Thymus (tissue), 14 donors: ENCODE measurements at places on chromosomes 12 and 14. TPM values are rescaled to one million over a fixed set of nuclear protein-coding genes. Genes with fewer than 3 reads are reported as not detected.
A peak's percentile ranks its signal among the peaks of the same experiment; 100 is the strongest.

- H3K4me3 ChIP-seq, result no peak overlapping the region
- DNase-seq, result no peak
- peak overlapping the region; percentile 31 for H3K27ac ChIP-seq
- peaks cover 2% of the 10 kb centered on the region for H3K4me1 ChIP-seq
- no peaks in the 10 kb centered on the region for H3K27me3 ChIP-seq
Measured at GRCh38 chr14:95507174-95507573, 9.3 kb downstream of the SYNE3 start.

GRCh38 chr14:35963209-35963608 lies 137.1 kb downstream of the BRMS1L start:
- no peak for DNase-seq
- H3K27me3 ChIP-seq, result no peaks in the 10 kb centered on the region
- H3K4me1 ChIP-seq, result no peaks in the 10 kb centered on the region
- H3K36me3 ChIP-seq, result no peaks in the 10 kb centered on the region

DNA sequence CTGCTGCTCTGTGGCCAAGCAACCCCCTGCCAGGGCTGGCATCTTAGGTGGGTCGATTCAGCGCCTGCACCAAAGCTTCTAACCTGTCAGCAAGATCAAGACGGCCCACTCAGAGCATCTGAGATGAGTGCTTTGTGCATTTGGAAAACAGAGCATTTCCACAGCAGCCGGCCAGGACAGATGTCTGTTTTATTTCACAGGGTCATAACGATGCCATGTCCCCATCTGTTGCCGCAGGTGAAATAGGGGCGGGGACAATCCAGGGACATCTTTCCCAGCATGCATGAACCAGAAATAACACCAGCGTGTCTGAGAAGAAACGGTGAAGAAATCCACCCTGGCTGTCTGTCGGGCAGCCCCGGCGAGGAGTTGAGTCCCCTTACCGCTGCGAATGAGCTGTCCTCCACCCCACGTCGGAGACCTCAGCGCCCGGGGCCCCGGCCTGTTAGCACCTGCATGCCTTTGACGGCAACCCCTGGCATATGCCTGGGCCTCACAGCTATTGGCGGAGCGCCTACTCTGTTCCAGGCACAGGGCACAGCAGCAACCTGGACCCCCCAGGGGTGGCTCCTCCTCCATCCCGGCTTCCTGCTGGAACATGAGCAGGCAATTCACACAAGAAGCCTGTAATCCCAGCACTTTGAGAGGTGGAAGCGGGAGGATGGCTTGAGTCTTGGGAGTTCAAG lies 30.6 kb upstream of the ULK1 start:
- H3K36me3 ChIP-seq, result no peaks in the 10 kb centered on the region
- no peak overlapping the region for H3K4me3 ChIP-seq
- H3K27ac ChIP-seq, result no peak overlapping the region

- H3K27ac ChIP-seq, result peak overlapping the region; percentile 89
- H3K36me3 ChIP-seq, result no peaks in the 10 kb centered on the region
- H3K4me1 ChIP-seq, result peaks cover 26% of the 10 kb centered on the region
Measured at GRCh38 chr12:8644345-8645248, 18.0 kb downstream of the MFAP5 start.

- H3K36me3 ChIP-seq, result no peaks in the 10 kb centered on the region
- no peak overlapping the region for H3K4me3 ChIP-seq
- DNase-seq, result no peak
- H3K27me3 ChIP-seq, result no peaks in the 10 kb centered on the region
- no peaks in the 10 kb centered on the region for H3K4me1 ChIP-seq
- H3K27ac ChIP-seq, result no peak overlapping the region
Measured at GRCh38 chr12:70638639-70639360, 1.6 kb upstream of the PTPRB start.

DNA sequence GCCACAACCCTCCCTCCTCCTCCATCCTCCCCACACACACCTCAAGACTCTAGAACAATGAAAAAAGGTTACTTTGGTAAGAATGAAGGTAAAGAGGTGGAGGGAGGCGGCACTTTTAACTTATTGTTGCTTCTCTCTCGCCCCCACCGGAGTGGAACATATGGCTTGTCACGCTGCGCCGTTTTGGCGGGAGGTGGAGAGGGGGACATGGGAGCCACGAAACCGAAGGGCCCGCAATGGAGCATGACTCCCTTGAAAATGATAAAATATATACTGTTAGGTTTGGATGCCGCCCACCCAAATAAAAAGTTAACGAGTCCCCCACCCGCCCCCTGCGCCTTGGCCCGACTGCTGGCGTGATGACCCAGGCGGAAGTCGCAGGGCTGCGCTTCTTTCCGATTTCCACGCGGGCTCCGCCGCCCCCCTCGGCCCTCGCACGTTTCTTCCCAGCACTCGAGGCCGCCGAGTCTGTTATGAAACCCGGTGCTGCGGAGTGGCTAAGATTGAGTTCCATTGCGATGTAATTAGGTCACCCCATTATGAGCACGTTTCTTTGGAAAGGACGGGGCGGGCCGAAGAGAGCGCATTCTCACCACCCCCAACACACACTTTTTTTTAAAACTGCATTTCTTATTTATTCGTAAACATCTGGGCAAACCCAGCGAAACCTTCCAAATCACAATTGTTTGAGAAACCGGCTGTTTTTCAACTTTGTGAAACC lies 1.4 kb upstream of the ZFP36L1 start:
- no peaks in the 10 kb centered on the region for H3K27me3 ChIP-seq
- no peak for DNase-seq
- H3K36me3 ChIP-seq, result peaks cover 24% of the 10 kb centered on the region
- peak overlapping the region; percentile 69 for H3K4me3 ChIP-seq
- H3K4me1 ChIP-seq, result peaks cover 10% of the 10 kb centered on the region

DNA sequence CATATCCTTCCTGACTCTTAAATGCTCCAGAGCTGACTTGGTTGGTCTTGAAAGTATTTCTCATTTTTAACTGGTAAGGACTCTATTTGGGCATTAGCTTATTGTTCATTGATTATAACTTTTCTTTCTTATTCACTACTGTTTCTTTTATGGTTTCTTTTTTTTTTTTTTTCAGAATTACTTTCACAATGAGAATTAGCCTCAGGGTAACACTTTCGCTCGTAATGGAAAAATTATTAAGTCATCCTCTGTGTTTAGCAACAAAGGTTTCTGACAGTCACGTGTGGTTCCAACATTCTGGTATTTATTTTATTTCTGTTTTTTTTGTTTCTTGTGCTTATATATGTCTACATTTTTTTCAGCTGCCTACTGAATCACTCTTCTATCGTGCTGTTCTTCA lies 80.0 kb downstream of the METTL25 start:
- no peak overlapping the region for H3K27ac ChIP-seq
- H3K4me3 ChIP-seq, result no peak overlapping the region

GRCh38 chr14:64092338-64092737 lies 201.8 kb downstream of the ESR2 start:
- no peak overlapping the region for H3K27ac ChIP-seq
- no peaks in the 10 kb centered on the region for H3K27me3 ChIP-seq
- peaks cover 8% of the 10 kb centered on the region for H3K36me3 ChIP-seq
- DNase-seq, result no peak
- H3K4me3 ChIP-seq, result no peak overlapping the region

DNA sequence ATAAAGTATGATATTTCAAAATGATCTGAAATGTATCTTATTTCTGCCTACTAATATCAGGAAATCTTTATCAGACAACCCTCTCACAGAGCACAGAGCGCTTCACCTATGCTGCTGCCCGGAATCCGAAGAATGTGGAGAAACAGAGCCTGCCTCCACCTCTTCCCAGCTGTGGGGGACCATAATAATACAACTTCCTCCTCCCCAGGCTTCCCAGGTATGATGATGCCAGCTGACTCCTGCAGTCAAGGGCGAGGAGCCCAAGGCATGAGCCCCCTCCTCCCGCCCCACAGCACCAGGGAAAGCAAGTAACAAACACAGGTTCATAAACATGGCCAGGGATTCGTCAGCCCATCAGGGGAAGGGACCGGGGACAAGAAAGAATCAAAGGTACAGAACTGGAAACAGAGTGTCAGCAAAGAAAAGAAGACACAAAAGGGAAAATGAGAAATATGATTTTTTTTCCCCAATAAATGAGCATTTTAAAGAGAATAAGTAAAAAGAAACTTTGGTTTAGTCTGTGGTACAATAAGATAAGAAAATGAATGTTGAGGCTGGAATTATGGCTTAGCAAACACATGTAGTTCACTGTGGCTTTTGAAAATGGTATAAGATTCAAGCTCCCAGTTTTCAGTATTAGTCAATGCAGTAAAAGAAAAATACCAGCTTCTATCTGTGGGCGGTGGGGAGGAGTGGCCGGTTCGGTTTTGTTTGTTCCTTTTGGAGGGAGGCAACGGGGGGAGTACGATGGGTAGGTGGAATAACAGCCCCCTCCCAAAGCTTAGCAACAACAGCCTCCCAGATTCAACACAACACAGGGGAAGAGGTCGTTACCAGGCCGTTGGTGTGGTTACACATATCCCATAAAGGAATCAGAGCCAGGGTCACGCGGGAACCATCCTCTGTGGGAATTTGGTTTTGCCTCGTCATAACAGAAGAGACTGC lies 68.3 kb downstream of the SETD3 start:
- peaks cover 35% of the 10 kb centered on the region for H3K36me3 ChIP-seq
- DNase-seq, result no peak
- peaks cover 3% of the 10 kb centered on the region for H3K4me1 ChIP-seq

GRCh38 chr12:22686193-22686592 lies 61.2 kb downstream of the ETNK1 start:
- no peak overlapping the region for H3K27ac ChIP-seq
- H3K4me1 ChIP-seq, result no peaks in the 10 kb centered on the region
- DNase-seq, result no peak
- no peaks in the 10 kb centered on the region for H3K27me3 ChIP-seq

DNA sequence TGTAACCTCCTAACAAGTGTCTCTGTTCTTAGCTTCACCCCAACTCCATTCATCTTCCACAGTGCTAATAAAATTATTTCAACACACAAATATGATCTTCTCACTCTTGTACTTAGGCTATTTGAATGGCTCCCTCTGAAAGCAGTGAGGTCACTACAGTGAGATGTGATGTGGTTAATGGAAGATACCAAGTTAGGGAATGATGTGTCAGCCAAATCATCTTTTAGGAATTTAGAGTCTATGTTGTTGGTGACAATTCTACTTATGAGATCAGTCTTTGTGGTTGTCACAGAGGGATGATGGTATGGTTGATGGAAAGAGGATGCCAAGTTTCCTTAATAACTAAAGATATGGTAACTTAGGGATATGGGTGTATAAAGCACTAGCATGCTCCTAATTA lies 57.6 kb downstream of the POLR3B start:
- no peak overlapping the region for H3K27ac ChIP-seq
- no peak overlapping the region for H3K4me3 ChIP-seq
- H3K27me3 ChIP-seq, result no peaks in the 10 kb centered on the region
- H3K4me1 ChIP-seq, result no peaks in the 10 kb centered on the region
- no peak for DNase-seq

DNA sequence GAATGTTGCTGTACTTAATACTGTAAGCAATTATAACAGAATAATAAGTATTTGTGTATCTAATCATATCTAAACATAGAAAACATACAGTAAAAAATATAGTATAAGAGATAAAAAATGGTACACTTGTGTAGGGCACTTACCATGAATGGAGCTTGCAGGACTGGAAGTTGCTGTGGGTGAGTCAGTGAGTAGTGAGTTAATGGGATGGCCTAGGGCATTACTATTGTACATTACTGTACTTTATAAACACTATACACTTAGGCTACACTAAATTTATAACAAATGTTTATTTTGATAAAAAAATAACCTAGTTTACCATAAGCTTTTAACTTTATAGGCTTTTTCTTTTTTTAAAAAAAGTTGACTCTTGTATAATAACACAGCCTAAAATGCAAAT lies 1071.2 kb upstream of the SEL1L start:
- H3K36me3 ChIP-seq, result no peaks in the 10 kb centered on the region
- no peak overlapping the region for H3K27ac ChIP-seq
- H3K4me3 ChIP-seq, result no peak overlapping the region
- no peak for DNase-seq

GRCh38 chr12:28851781-28852180 lies 297.3 kb upstream of the FAR2 start:
- H3K27ac ChIP-seq, result no peak overlapping the region
- H3K4me3 ChIP-seq, result no peak overlapping the region
- H3K36me3 ChIP-seq, result no peaks in the 10 kb centered on the region
- no peaks in the 10 kb centered on the region for H3K27me3 ChIP-seq
- H3K4me1 ChIP-seq, result no peaks in the 10 kb centered on the region

DNA sequence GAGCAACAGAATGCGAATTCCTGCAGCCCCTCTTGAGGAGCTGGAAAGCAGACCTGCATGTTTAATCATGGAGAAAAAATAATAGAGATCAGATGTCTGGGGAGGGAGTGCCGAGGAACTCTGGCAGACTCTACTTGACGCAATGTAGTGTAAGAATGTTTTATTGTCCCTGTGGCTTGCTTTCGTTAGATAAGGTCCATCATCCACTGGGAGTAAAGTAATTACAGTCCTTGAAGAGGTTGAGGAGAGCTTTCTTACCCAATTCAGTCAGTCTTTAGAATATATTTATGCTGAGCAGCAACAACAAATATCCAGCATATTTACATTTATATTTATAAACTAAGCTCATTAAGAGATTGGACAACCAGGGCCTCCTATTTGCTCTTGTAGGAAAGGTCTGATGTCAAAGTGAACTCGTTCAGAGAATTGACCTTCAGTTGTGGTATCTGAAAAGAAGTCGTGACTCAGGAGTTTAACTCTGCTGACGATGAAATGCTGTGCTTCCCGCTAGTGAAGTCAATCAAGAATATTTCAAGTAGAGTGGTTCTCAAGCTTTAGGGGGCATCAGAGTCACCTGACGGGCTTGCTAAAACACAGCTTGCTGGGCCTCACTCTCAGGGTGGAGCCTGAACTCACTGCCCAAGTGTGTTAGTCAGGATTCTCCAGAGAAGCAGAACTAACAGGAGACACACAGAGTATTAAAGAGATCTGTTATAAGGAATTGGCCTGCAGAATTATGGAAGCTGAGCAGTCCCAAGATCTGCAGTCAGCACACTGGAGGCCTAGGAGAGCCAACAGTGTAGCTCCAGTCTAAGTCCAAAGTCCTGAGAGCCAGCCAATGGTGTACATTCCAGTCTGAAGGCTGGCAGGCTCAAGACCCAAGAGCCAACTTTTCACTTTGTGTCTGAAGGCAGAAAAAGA lies 139.3 kb upstream of the LMNTD1 start:
- DNase-seq, result no peak
- H3K27me3 ChIP-seq, result no peaks in the 10 kb centered on the region
- H3K36me3 ChIP-seq, result no peaks in the 10 kb centered on the region
- H3K4me3 ChIP-seq, result no peak overlapping the region

RIC8B gene
- total RNA-seq, result 10.2 TPM

TSPAN19 gene
- 0.05 TPM for total RNA-seq
